ENCODE measurements at places on chromosomes 12 and 14.

DNA sequence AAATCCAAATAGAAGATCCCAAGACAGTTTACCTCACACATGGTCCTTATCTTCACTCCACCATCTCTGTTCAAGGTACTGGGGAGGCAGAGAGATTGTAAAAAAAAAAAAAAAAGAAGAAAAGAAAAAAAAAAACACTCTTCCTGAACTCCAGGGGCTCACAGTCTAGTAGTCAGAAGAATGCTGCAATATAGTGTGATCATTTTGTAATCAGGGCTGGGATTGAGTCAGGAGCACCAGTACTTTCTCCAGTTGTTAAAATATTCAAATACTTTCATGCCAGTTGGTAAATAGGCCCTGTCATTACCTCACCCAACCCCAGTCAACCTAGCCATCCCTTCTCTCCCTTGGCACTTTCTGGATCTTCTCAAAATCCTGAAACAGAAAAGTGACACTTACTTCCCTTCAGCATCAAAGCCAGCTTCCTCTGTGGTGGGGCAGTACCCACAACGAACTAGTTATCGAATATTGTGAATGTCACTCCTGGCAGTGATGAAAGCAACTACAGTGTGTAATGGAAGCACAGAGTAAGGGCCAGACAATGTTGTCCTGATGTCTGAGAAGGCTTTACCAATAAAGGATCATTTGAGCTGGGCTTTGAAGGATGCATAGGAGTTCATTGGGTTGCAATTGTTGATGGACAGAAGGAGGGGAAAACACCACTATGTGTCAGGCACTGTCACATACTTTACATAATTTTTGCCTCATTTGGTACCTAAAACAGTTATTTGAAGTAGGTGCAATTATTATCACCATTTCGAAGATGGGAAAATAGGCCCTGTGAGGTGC, 44.3 kb upstream of the HSPB8 start:
- no peak for DNase-seq

- peak; percentile 45 for DNase-seq
Observed at GRCh38 chr12:109744986-109745942, 31.6 kb downstream of the FAM222A start.

GRCh38 chr12:110537605-110538409, 35.7 kb downstream of the RAD9B start:
- DNase-seq, result peak; percentile 82

DNA sequence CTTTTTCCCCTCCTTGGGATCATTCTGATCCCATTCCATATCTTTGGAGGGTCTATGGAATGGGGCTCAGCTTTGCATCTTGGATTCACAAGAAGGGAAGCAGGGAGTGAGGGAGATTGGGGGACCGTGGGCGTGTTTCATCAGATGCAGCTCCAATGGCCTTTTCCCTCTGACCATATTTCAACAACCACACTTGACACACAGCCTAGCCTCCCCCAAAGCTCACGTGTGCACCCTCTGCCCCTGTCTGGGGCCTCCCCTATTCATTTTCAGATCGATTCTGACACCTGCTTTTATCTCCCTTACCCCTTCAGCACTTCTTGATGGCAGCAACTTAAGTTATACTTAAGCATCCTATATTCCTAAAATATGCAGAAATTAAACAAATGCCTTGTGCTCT, 126.6 kb downstream of the CHST11 start:
- no peak for DNase-seq

DNA sequence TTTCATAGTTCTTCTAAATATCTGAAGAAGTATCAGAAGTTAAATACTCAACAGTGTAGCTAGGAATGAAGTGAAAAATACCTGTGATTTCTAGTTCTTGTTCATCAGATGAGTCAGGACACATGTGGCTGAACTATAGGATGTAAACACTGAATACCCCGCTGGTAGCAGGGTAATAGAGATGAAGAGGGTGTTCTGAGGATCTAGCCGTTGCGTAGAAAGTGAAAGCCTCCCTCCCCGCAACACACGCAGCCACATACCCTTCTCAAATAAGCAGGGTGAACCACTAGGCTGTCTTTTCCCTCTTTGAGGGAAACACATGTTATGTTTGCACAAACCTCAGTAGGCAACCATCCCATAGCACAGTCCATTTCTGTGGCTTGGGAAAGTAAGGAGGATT, 16.4 kb upstream of the RNASE12 start:
- no peak for DNase-seq

DNA sequence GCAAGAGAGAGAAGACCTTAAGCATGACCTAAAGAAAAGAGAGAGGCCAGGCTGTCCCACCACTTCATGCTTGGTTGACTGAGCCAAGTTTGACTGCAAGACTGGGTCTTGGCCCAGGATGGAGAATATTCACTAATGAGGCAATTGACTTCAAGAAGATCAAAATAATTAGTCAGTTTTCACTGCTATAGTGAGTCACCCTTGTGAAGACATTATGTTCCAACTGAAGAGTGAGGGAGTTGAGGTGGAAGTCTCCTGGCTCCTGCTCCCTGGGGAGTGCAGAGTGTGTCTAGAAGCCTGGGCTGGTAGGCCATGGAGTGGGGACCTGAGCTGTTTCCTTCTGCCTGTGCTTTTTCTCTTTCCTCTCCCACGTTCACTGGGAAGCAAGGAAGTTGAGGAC, 117.6 kb downstream of the CACNA1C start:
- DNase-seq, result no peak

DNA sequence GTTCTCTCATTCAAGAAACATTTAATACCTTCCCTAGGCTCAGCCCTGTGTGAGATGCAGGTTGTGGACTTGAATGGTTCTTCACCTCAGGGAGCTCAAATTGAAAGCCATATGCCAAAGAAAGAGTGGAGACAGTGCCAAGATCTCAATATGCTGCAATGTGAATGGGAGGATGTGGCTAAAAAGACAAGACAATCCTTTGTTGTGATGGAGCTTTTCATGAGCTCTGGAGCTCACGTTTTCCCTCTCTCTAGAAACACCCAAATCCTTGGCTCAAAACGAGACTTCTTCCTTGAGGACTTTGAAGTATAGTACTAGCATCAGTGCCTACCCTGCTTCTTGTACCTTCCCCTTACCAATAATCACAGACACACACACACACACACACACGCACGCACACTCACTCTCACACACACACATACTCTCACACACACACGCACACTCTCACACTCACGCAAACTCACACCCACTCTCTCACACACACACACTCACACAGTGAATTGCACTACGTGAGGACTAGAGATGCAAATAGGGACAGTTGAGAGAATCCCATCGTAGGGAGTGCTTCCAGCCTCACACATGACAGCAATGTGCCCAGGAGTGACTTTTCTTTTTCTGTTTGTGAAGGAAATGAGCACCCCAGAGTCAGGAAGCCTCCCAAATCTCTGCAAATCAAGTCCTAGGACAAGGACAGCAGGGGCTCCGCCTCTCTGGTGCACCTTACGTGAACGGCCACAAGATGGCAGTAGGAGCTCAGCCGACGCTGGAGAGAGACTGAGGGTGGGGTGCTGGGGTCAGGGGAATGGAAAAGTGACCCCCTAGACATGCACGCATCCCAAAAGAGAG, 231.4 kb downstream of the PCNX1 start:
- DNase-seq, result no peak

- DNase-seq, result no peak
Observed at GRCh38 chr12:80707126-80707829, at the start of gene MYF6. MYF6 (plus strand) TSS chr12:80707634; CDS start chr12:80707720, 86 bp downstream.

GRCh38 chr14:103576371-103577024, 13.7 kb downstream of the COA8 start:
- peak; percentile 47 for DNase-seq

DNA sequence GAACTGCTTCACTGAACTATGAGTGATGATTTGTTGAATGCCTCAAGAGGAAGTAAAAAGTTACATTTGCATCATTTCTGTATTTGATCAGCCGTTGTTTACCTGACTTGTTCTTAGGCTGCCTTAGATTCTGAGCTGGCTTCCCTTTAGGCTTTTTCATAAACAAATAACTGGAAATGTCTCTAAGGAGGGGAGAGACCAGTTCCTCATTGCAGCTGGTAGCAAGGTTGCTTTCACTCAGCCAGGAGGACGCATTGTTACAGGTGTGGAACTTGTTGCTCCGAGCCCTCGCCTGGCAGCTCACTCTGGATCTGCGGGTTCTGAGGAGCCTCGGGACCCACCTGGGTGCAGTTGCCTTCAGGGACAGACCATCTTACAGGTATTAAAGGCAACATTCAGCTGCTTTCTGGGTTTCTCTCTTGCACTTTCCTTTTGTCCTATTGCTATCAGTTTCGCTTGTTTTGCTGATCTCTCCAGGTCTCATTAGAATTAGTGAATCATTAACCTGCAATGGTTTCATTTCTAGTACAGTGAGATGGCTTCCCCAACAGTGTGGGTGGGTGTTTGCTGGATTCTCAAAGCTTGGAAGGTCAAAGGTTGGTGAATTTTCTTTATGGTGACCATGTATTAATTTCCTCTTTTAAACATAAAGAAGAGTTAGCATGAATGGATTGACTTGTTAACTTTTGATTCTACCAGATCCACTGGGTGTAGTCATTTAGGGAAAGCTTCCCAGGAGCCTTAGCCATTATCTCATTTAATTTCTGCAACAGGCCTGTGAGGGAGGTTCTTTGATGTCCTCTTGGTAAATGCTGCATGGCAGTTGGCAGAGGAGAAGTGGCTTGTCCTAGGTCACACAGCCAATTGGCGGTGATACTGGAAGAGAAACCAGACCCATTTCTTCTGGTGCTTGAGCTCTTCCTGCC, at the start of gene PLEKHG7:
TSS of gene PLEKHG7 (plus strand) at position 236 of the 926 bp plus-strand sequence. CDS start 3,643 bp downstream, outside the sequence.
- DNase-seq, result no peak

DNA sequence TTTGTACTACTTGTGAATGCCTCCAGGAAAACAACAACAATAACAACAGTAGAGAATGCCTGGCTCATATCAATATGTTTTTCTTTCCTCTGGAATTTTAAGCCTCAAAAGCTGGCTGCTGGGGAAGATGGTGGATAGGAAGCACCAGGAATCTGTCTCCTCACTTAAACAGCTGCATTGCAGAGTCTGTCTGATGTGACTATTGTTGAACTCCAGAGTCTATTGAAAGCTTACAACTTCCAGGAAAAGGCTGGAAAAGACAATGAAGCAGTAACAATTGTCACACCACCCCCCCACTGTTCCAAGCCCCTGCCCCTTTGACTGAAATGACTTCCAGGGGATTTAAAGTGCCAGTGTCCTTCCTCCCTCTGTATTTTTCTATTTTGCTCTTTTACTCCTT, 309.7 kb downstream of the BMP4 start:
- no peak for DNase-seq

DNA sequence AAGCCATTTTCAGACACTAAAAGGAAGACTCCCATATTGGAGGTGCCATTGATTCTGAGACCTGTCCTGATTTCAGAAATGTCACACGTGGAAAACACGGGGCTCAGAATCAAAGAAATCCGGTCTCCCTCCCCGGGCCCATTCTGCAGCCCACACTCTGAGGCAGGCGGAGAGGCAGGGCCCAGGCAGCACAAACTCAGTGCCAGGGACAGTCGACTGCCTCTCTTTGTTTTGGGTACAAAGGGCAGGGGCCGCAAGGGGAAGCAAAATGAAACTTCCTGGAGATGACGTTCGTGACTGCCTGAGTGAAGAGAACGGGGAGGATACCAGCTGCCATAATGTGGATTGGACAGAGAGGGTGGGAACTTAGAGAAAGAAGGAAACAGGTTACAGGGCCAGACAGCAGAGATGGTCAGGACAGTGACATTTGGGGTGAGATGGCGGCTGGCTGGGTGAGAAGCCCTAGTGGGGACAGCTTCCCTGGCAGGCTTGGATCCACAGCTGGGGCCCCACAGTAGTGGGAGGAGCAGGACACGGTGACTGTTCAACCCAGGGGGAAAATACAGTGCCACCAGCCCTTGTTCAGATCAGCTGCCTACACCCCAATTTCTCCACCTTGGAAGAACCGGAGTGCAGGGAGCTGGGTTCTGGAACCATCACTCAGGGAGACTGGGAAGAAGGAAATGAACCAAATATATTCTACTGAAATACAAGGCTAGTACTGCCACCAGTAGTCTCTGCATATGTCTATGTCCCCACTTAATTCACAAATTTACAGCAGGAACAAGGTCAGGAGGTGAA, 8.1 kb downstream of the GAPDH start:
- no peak for DNase-seq

GRCh38 chr12:39287817-39288216, 155.1 kb downstream of the KIF21A start:
- no peak for DNase-seq

DNA sequence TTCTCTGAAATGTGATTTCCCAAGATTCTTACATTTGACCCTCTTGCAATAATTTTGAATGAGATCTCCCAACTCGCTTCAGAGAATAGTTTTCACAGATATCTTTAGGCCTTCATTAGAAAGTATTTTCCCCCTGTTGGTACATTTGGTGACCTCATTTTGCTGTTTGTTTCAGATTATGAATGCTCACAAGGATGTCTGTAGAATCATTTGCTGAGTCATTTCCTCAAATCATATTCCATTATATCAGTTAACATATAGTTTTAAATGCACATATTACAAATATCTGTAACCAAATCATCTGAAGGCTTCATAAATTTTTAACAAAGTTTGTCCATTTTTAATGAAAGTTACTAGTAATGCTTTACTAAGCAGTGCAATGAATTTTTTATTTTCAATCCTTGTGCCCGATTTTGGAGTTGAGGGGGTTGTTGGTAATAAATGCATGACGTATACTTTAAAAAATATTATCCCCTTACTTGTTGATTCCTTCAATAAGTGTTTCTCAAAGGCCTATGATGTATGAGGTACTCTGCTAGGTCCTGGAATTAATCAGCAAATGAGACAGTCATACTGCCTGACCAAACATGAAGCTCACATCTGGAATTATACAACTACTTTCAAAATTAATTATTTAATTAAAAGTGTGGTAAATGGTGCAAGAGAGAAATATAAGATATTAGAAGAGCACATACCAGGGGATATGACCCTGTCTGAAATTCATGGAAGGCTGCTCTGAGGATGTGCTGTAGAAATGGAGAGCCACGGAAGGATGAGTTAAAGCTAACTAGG, 126.9 kb upstream of the RAP1B start:
- peak; percentile 40 for DNase-seq

DNA sequence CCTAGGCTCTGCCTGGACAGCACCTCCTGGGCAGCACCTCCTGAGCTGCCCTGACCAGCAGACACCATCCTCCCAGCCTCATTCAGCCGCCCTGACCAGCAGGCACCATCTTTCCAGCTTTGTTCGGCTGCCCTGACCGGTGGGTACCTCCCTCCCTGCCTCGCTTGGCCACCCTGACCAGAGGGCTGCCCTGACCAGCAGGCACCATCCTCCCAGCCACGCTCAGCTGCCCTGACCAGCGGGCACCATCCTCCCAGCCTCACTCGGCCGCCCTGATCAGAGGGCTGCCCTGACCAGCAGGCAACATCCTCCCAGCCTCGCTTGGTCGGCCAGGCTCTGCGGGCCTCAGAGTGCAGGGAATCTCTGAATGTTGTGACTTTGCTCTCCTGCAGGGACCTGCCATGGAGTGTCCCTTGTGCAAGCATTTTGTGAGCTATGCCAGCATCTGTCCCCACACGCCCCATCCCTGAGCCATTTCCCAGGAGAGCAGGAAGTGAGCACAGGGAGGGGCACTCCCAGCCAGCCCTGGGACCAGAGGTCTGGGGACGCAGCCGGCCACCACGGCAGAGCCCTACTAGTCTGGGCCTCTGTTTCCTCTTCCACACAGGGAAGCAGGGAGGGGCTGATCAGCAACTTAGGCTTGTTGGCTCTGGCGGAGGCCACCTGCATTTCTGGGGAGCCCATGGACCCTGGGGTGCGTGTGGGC, 265.5 kb downstream of the SEC23A start:
- no peak for DNase-seq

- no peak for DNase-seq
Observed at GRCh38 chr12:5437589-5437988, 5.7 kb downstream of the NTF3 start.
